ENCODE measurements at places on chromosomes 4 and X. TPM values are rescaled to one million over a fixed set of nuclear protein-coding genes. Genes with fewer than 3 reads are reported as not detected.

Gene MAGEC3
- not detected for total RNA-seq

DNA sequence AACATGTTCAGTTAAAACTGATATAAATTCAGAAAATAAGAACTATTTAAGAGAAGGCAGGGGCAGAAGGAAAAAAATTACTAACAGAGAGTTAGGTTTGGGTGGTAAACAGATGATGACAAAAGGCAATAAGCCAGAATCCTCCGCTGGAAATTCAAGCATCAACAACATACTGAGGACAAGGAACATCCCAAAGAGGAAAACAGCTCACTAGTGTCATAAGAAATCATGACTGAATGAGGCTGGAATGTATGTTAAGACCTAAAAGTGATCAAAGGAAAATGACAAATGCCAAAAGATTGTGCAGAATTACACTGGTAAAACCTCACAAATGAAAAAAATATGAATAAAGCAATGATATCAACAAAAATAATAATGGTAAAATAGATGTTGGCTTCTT lies 88.4 kb downstream of the WDFY3 start:
- H3K4me3 ChIP-seq, result no peak overlapping the region
- H3K27ac ChIP-seq, result no peak overlapping the region
- no peaks in the 10 kb centered on the region for H3K36me3 ChIP-seq
- no peaks in the 10 kb centered on the region for H3K4me1 ChIP-seq
- no peaks in the 10 kb centered on the region for H3K27me3 ChIP-seq
- no peak for DNase-seq

DNA sequence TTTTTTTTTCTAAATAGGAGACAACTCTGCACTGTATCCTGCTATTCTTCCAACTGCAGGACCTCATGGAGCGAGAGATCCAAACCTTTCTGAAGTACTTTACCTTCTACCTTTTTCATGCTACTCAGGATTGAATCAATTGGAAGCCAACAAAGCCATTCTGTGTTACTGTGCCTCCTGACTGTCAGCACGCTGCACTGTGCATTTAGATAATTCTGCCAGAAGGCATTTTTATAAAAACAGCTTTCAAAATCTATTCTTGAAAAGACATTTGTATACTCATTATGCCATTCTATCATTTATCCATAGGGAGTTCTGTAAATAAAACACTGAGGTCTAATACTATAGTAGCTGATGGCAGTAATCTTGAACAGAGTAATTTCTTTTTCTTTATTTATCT lies 142.8 kb downstream of the SLIT2 start:
- no peak overlapping the region for H3K27ac ChIP-seq
- H3K27me3 ChIP-seq, result peaks cover 7% of the 10 kb centered on the region
- DNase-seq, result no peak
- no peaks in the 10 kb centered on the region for H3K4me1 ChIP-seq

DNA sequence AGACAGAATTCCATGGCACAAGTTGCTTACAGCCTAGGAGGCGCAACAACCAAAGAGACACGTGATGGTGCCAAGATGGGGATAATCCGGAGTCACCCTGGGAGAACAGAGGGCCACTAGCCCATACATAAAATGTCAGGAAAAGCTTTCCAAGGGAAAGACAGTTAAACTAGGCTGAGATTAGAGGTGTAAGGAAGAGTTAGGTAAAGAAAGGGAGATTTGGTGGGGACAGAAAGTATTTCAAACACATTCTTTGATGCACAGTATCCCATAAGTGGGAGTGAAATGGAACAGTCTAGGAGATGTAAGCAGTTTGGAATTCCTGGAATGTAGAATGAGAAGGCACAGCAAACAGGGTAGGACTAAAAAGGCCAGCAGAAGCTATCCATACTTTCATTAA lies 860.9 kb upstream of the LCORL start:
- no peaks in the 10 kb centered on the region for H3K36me3 ChIP-seq
- no peaks in the 10 kb centered on the region for H3K4me1 ChIP-seq
- no peak overlapping the region for H3K4me3 ChIP-seq
- no peaks in the 10 kb centered on the region for H3K27me3 ChIP-seq
- no peak for DNase-seq
- H3K27ac ChIP-seq, result no peak overlapping the region

DNA sequence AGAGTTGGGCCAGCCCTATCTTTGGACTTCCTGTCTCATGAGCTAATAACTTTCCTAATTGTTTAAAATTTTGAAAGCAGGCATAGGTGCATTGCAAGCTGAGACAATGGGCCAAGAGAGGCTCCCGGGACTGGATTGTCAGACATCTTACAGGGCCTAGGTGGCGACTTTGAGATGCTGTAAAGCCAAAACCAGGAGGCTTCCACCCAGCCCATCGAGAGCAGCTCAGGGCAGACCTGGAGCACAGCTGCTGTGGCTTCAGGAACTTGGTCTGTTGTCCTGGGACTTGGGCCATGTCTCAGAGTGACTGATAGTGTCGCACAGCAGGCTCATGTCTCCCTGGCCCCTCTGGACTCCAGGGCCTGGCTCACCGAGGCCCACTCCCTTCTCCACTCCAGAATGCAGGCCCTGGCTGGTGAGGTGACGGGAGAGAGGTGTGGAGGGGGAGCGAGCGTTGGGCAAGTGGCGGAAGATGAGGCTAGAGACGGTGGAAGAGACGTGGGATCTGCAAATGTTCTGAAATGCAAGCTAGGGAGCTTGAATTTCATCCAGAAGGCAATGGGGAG lies 24.1 kb upstream of the MTM1 start:
- no peaks in the 10 kb centered on the region for H3K27me3 ChIP-seq
- H3K4me3 ChIP-seq, result no peak overlapping the region
- no peak overlapping the region for H3K27ac ChIP-seq
- peak; percentile 44 for DNase-seq
- H3K36me3 ChIP-seq, result no peaks in the 10 kb centered on the region

DNA sequence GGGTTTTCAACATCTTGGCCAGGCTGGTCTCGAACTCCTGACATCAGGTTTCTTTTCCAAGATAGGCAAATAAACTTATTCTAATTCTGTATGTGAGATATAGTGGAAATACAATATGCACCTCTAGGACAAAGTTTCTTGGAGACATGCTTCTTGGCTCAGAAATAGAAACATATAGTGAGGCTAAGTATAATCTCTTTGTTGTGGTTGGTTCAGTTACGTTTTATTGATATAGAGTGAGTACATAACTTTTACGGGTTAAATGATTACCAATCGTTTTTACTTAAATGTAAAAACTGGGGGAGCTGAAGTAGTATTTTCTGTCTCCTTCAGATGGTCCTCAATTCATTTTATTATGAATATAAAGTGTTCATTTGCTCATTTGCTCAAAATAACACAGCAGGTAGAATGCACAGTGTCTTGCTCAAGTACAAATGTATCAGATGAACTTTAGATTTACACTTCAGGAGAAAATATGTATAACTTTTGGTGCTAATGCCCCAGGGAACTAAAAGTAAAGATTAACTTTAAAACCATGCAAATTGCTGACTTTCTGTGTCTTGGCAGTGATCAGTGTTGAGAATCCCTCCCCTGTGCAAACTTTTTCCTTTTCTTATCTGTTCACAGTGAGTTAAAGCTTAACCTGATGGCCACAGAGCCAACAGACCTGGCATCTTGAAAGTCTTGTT lies 77.6 kb downstream of the AFF1 start:
- no peak for DNase-seq
- H3K27ac ChIP-seq, result no peak overlapping the region

- no peak overlapping the region for H3K4me3 ChIP-seq
- H3K4me1 ChIP-seq, result no peaks in the 10 kb centered on the region
- no peak overlapping the region for H3K27ac ChIP-seq
- DNase-seq, result no peak
- no peaks in the 10 kb centered on the region for H3K36me3 ChIP-seq
- no peaks in the 10 kb centered on the region for H3K27me3 ChIP-seq
These were observed 352.2 kb downstream of the IDS start for GRCh38 chrX:149152941-149153340.

Gene RHOXF2B
- not detected for total RNA-seq

- no peak overlapping the region for H3K4me3 ChIP-seq
- H3K36me3 ChIP-seq, result no peaks in the 10 kb centered on the region
- H3K27me3 ChIP-seq, result no peaks in the 10 kb centered on the region
These were observed 1157.2 kb upstream of the ADGRL3 start for GRCh38 chr4:60042941-60043340.

- no peak overlapping the region for H3K4me3 ChIP-seq
- no peak for DNase-seq
- H3K4me1 ChIP-seq, result no peaks in the 10 kb centered on the region
- H3K27ac ChIP-seq, result no peak overlapping the region
- peaks cover 2% of the 10 kb centered on the region for H3K27me3 ChIP-seq
- H3K36me3 ChIP-seq, result no peaks in the 10 kb centered on the region
These were observed 155.7 kb upstream of the JADE1 start for GRCh38 chr4:128653527-128654444.

DNA sequence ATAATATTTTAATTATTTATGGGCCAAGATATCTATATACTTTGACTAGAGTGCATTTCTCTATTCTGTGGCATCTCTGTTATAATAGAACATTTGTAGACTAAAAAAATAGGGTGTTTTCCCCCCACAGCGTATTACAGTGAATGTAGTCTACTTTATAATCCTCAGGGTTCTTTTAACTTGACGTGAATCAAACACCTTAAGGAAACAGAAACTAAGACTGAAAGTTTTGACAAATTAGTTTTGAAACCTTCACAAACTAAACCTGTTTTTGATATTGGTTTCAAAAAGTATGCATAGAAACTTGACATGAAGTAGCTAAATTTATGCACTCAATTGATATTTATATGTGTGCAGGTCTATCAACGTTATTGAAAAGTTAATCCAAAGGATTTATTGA lies 1963.1 kb upstream of the TENM3 start:
- H3K27ac ChIP-seq, result no peak overlapping the region
- no peaks in the 10 kb centered on the region for H3K4me1 ChIP-seq
- no peaks in the 10 kb centered on the region for H3K27me3 ChIP-seq

Gene MAGEH1
- 17.8 TPM for total RNA-seq

Gene MAP3K15
- total RNA-seq, result 1.2 TPM

DNA sequence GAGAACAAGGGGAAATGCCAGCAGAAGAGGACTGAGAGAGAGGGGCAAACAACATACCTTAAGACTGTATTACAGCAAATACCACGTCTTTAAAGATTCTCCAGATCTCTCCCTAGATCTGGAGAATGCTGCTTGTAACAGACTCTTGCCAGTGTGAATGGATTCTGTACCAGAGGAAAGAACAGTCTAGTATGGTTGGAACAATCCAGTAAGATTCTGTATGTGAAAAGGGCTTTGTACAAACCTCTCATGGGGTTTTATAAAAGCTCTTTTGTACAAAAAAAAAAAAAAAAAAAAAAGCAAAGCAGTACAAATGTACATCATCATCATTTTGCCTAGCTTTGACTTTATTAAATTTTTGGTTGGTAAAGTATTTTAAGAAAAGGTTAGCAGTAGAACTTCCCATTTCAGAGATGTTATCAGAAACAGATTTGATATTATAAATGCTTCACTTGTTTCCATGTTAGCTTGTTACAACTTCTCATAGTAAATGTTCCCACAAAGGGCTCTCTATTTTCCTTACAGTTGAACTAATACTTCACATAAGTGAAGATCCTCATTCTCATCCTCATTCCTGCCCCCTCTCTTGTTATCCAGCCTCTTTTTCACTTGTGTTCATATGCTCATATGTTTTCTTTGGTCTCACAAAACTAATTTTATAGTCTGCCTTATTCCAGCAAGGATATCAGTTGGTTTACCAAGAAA lies 144.2 kb downstream of the EDA start:
- H3K4me1 ChIP-seq, result no peaks in the 10 kb centered on the region
- H3K4me3 ChIP-seq, result no peak overlapping the region
- H3K36me3 ChIP-seq, result no peaks in the 10 kb centered on the region
- H3K27ac ChIP-seq, result no peak overlapping the region

DNA sequence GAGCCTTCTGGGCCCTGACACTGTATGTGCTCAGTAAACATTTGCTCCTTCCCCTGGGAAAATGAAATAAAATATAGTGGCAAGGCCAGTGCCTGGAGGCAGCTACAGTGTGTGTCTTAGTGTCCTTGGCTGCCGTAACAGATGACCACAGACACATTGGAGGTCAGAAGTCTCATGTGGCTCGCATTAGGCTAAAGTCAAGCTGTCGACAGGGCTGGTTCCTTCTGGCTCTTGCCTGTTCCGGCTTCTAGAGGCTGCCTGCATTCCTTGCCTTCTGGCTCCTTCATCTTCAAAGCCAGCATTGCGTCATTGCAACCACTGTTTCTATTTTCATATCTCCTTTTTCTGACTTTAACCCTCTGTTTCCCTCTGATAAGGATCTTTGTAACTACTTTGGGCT lies 83.6 kb upstream of the STX18 start:
- DNase-seq, result no peak
- peaks cover 2% of the 10 kb centered on the region for H3K4me1 ChIP-seq
- no peak overlapping the region for H3K27ac ChIP-seq
- H3K27me3 ChIP-seq, result no peaks in the 10 kb centered on the region

DNA sequence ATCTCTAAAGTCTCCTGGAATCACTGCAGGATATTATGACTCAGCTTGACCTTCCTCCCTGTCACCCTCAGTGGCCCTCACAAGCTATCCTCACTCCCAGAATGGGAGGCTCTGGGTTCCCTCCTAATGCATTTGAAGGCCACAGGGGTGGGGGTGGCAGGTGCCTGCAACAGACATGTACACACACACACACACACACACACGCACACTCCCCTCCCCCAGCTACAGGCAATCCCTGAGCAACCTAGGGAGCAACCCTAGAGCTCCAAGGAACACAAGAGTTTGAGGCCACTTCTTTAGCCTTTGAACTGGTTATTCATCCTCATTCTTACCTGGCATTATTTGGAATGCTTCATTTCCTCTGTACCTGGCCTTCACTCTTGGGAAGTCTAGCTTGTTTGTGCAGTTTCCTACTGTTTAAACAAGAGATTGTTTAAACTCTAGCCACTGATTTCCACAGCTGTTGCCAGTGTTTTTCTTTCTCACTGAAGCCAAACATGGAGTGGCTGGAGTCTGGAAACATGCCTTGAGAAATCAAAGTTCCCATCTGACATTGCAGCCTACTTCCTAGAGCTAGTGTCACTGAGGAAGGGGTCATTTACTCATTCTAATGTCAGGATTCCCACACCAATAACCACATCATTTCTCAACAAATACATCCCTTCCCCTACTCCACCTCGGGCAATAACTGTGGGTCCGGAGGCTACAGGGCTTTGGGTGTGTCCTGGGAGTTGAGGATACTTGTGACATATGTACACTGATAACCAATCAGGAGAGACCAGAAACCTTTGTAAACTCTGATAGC lies 37.7 kb downstream of the MAOA start:
- H3K4me1 ChIP-seq, result no peaks in the 10 kb centered on the region
- no peak overlapping the region for H3K27ac ChIP-seq
- DNase-seq, result no peak
- no peaks in the 10 kb centered on the region for H3K27me3 ChIP-seq
- H3K4me3 ChIP-seq, result no peak overlapping the region

GRCh38 chr4:83974111-83974780 lies 438.3 kb downstream of the GPAT3 start:
- no peak overlapping the region for H3K4me3 ChIP-seq
- H3K4me1 ChIP-seq, result no peaks in the 10 kb centered on the region
- H3K27ac ChIP-seq, result no peak overlapping the region
- H3K27me3 ChIP-seq, result peaks cover 3% of the 10 kb centered on the region
- H3K36me3 ChIP-seq, result no peaks in the 10 kb centered on the region

GRCh38 chr4:11475871-11476270 lies 47.2 kb upstream of the HS3ST1 start:
- H3K27ac ChIP-seq, result no peak overlapping the region
- no peaks in the 10 kb centered on the region for H3K36me3 ChIP-seq
- H3K4me1 ChIP-seq, result peaks cover 22% of the 10 kb centered on the region
- no peak for DNase-seq
- no peak overlapping the region for H3K4me3 ChIP-seq
